Esophagus squamous epithelium (tissue), 5 donors: ENCODE measurements at places on chromosomes 4 and X. TPM values are rescaled to one million over a fixed set of nuclear protein-coding genes. Genes with fewer than 3 reads are reported as not detected.

DNA sequence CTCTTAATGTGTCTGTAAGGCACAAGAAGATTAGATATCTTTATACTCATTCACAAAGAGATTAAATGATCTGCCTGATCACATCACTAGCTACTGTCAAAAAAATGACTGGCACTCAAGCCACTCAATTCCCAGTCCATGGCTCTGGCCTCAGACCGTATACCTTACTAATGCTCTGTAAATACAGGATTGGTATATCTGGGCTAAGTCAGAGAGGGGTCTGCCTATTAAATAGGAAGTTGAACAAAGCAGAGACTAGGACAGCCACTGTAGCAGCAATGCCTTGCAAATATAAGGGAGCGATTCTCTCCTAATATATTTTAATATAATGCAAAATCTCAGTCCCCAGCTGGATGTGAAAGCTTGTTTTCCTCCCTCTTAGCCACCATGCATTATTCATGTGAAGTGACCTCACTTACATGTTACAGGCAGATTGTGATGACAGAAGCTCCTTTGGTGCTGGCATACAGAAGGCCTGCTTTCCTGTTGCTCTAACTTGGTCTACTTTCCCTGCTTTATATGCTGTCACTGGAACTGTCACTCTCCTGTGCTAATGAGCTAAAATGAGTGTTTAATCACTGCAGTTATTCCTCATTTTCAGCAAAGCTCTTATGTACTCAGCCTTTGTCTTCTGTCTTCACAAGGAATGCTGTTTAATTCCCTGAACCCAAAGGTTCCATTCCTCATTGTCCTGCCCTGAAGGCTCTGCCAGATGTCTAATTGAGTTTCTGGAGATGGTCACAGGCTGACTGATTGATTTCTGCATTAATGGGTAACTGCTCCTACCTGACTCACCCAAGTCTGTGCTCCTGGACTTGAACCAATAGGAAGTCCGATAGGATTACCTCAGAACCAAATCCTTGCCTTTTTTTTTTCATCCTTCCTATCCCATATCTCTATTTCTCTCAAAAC, 578.2 kb downstream of the KLHL13 start:
- no peak for DNase-seq

The RPL9 gene
- 5,119 TPM for total RNA-seq

DNA sequence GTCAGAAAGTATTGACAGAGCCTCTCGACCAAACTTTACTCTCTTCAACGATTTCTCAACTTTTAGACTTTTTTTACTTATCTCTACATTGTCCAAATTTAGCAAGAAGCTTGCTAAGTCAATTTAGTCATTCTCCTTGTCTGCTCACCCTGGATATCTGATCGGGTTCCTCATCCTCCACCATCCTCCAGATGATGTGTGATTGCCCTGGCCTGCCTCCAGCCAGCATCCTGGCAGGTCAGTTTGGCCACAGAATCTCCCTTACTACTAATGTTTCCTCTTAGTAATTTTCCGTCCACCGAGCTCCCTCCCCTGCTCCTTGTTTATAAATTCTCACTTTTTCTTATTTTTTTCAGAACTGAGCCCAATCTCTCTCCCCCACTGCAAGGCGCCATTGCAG, 167.9 kb upstream of the ZFP42 start:
- no peak for DNase-seq

The ZCCHC18 gene
- 0.73 TPM for total RNA-seq

DNA sequence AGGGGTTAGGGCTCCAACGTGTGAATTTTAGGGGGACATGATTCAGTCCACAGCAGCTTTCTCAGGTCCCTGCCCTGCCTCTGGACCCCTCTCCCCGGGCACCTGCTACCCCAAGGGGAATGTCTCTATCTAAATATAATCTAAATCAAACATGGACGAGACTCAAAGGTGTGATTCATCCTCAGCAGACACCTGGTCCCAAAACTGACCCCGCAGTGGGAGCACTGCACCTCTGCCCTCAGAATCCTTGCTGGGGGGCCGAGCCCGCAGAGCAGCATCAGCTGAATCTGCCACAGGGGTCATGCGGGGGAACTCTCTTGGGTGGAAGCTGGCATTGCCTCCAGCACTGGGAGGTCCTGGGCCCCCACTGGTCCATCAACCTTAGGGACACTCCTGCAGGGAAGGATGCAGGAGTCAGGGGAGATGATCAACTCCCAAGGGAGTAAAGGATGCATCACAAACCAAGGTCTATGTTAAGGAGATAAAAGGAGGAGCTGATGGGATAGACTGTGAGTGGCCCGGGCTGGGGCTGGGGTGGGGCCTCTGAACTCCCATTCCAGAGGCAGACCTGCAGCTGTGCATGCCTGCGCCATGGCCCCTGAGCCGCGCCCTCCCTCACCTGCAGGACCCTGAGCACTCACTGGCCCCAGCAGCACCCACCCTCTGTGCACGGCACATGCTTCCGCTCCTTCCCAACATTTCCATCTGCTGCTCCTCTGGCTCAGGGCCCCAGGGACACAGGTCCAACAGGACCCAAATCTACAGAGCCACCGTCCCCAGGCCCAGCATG, 54.0 kb downstream of the ADRA2C start:
- DNase-seq, result no peak
